ENCODE measurements at places on chromosomes 2 and 18.
A peak's percentile ranks its signal among the peaks of the same experiment; 100 is the strongest.

DNA sequence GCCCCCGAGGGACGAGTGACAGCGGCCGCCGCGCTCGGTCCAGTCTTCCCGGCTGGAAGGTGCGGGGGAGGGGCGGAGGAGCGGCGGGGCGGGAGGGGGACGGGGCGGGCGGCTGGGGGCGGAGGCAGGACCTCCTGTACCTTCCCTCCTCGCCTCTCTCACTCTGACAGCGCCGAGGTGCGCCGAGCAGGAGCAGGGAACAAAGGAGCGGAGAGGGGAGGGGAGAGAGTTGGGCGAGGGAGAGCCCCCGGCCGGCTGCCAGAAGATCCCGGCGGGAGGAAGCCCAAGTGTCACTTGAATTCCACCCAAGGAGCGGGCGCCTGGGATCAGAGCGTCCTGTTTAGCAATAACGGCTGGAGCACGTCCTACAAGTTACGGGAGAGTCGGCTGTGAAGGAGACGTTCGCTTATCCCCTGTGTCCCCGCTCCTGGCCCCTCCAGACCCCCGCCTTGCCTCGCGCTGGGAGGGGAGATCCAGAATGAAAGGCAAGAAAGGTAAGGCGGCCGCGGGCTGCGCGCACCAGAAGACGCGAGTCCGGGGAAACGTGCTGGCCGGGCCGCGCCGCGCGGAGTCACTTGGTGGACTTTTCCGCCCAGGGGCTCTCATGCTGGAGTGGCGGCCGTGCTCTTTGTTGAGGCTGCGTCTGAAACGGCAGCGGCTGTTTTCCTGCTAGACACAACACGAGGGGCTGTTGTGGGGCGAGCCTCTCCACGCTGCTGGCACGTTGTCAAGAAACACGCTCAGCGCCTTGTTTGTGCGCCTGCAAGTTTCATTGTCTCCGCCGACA, at the start of gene TGIF1:
Gene TGIF1, plus strand, starts transcription at position 161 of the 787 bp plus-strand sequence. Its CDS starts 318 bp downstream, at position 479.
- DNase-seq = peak; percentile 69

GRCh38 chr2:76826691-76827090, 695.5 kb downstream of the LRRTM4 start:
- DNase-seq = no peak

DNA sequence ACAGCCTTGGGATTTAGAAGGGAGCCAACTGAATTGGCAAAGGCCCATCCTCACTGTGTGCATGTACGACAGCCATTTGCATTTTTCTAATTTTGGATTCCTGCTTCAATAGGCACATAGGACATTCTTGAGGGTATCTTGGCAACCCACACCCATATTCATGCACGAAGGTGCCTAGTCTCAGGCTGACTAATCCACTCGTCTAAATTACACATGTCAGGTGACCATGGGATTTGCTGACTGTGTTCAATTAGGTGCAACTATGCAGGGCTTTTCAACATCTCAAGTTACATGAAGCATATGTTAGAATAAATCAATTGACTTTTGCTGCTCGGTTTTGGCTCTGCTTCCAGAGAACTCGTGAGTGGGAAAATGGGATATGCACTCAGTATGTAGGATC, 249.7 kb downstream of the SP3 start:
- DNase-seq = no peak

- no peak for DNase-seq
These were observed 70.0 kb upstream of the ATIC start for GRCh38 chr2:215241791-215242305.

DNA sequence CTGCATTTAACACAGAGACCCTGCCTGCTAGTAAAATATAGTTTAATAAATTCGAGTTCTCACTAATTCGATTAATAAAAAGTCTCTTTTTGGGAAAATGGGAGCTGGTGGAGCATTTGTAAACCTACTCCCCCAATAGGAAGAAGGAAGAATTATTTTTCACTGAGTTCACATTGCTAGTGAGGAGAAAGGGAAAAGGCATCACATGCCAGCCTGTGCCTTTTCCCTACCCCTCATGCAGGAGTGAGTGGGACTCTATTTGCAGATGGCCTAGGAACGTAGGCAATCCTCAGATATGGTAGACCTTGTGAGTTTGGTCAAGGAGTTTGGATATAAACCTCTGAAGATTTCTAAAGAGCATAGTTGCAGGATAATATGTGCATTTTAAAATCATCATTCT, 218.4 kb upstream of the TRIB2 start:
- DNase-seq = no peak

DNA sequence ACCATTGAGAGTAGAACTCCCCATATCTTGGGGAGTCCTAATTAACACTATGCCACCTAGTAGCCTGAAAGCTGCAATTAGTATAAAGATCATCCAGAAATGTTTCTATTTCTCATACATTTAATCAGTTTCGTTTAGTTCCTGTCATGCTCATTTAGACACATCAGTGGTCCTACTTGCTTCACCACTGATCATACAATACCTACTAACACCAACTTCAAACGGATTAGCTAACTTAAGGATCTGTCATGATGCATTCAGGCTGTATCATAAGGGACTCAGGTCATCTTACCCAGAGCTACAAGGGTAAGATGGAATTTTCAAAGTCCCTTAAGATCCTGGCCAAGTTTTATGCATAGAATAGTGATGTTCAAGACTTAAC, 6.8 kb downstream of the SRSF7 start:
- no peak for DNase-seq

- no peak for DNase-seq
These were observed 184.9 kb downstream of the CDCA7 start for GRCh38 chr2:173539615-173540014.

DNA sequence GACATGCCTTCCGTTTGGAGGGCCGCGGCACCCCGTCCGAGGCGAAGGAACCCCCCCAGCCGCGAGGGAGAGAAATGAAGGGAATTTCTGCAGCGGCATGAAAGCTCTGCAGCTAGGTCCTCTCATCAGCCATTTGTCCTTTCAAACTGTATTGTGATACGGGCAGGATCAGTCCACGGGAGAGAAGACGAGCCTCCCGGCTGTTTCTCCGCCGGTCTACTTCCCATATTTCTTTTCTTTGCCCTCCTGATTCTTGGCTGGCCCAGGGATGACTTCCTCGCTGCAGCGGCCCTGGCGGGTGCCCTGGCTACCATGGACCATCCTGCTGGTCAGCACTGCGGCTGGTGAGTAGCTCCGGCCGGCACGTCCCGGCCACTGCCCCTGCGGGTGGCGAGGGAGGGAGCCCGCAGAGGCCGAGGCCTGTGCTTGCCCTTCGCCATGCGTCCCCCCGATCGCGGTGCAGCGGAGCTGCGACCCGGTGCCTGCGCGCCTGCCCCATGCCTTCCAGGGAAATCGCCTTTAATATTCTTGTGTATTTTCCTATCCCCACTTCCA, 1.2 kb downstream of the BMPR2 start:
- DNase-seq = peak; percentile 41

- DNase-seq = no peak
These were observed 235.9 kb downstream of the SETBP1 start for GRCh38 chr18:44916429-44917207.

DNA sequence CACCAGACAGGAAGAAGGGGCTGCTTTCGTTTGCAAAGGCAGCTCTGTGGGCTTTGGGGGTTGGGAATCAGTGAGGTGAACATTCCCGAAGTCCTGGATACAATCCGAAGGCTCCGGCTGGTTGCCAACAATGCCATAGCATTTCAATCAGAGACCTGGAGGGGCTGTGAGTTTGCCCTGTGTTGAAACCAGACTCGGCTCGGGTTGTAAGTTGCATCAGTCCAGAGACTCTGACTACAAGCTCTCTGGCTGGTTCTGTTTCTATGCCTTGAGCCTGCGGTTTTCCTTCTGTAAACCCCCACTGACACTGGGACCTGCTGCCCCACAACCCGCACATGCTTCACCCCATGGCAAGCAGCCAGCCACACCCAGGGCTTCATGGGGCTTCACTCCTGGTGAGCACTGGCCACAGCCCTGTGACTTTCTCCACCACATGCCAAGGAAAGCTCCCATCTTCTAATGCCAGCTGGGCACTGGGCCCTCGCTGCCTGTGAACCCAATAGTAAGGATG, 85.7 kb upstream of the ODC1 start:
- DNase-seq = peak; percentile 19

GRCh38 chr2:172607379-172607928, 51.6 kb downstream of the PDK1 start:
- DNase-seq = no peak

All from activated naive CD8-positive, alpha-beta T cell treated with anti-CD3 and anti-CD28 coated beads, Interleukin-2, amount 10 ng/mL, durations not matched to agents 7 days and 5 days (primary cell).